ENCODE measurements at places on chromosomes 7 and 10.

DNA sequence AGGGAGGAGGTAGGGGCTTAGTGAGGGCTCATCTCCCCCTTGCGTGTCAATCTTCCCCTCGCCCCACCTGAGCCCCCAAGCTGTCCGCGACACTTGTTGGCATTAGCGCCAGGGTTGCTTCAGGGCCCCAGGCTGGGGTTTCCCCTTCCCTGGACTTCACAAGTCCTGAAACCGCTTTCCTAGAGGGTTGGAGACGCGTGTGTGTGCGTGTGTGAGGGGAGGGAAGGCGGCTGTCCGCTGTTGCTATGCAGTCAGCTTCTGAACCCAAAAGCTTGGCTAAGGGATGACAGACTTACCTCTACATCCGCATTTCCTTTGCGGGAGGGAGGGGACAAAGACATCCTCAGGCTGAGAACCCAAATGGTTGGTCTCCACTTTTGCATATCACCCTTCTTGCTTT is 803 bp downstream of the GOLGA7B start:
- DNase-seq, result peak; percentile 8

DNA sequence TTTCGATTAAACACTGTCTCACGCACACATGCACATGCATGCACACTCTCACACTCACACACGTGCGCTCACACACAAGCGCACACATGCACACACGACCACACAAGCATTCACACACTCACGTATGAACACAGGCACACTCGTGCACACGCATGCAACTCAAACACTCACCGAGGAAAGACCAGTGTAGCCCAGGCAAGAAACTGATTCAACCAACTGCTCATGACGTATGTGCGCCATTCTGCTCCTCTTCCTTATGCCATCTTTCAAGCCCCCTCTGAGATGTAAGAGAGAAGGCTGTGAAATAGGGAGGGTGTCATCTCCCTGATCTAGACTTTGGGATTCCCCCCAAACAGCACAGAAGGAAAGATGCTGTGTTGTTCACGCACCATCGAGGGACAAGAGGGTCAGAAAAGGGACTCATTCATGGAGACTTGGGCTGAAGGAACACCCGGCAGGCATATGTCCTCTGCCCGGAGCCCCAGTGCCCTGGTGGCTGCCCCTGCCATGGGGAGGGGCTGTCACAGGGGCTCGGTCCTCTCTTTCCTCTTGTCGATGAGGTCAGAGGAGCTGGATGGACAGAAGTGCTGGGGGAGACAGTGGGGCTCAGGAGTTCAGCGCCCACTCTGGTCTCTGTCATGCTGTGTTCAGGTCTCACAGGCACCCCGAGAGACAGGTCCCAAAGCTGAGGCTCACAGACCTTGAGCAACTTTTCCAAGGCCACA is 130.1 kb upstream of the SHH start:
- DNase-seq, result no peak

DNA sequence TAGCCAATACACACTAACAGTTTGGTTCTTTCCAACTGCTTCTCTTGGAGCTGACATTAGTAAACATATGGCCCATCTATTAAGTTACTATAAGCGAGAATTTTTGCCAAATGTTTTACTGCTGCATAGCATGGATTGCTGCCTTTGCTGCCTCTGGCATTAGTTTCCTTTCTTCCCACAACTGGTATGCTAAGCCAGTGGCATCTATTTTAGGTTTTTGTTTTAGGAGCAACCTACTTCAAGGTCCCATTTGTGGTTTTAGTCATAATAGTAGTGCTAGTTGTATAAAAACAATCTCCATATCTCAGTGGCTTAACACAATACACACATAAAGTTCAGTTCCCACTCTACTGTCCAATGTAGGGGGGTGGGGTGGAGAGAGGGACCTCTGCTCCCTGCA is 25.9 kb upstream of the PANK1 start:
- DNase-seq, result no peak

- no peak for DNase-seq
These were observed 29.2 kb downstream of the GBX1 start for GRCh38 chr7:151138153-151138851.

DNA sequence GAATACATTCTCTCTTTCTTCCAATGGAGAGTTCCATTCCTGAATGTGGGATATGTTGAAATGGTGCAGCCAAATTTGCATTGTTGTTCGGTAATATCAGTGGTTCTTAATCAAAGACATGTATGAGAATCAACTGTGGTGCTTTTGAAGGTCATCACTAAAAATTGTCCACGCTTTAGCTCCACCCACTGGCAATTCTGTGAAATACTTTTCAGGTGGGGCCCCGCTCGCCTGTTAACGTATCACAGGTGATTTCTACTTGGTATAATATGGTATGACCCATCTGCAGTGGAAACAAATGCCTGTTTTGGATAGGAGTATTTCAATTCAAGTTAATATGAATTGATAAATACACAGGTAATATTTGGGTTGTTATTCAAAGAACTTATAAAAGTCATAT is 178.4 kb downstream of the NSUN6 start:
- DNase-seq, result no peak

DNA sequence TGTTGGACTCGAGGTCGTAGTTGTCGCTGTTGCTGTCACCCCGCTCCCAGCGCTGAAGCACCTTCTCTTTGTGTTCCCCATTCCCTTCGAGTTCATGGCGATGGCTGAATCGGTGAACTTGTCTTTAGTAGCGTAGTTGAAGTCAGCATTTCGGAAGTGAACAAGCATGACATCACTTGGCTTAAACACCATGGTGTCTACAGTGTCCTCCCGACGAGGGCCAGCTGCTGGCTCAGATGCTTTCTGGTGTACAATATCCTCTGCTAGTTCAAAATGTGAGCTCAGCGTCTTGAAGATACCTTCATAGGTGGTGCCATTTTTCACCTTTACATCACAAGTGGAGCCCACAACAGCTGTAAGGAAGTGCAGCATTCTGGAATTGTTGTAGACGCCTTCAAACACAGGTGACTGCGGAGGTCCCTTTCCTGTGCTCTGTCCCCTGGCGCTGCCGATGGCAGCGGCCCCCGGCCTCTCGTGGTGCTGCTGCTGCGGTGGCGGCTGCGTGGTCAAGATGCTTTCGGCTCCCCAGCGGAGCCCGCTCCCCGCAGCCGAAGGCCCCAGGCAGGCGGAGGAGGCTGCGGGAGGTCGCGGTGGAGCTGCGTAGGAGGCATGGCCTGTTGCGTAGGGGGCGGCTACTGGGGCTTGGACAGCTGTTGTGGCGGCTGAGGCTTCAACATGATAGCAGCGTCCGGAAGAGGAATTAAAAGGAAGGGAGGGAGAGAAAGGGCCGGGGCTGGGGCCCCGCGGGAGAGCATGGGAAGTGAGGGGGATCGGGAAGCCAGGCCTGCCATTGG is 59.3 kb downstream of the ANKMY2 start:
- no peak for DNase-seq

- DNase-seq, result no peak
These were observed 449.6 kb downstream of the KCNMA1 start for GRCh38 chr10:77188000-77188395.

DNA sequence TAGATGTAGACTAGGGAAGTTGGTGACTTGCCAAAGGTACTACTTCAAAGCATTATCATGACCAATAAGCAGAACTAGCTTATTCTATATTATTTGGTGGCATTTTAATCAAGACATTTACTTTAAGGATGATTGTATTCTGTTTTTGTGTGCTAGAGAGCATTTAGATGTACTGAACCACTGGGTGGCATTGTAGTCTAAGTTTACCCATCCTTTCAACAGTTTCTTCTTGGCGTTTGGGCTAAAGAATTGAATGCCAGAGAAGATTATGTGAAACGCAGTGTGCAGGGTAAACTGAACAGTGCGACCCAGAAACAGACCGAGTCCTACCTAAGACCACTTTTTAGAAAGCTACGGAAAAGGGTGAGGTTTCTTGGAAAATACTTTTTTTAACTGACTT is 26.8 kb downstream of the PRPF18 start:
- no peak for DNase-seq

- no peak for DNase-seq
These were observed 41.4 kb upstream of the PNLIPRP3 start for GRCh38 chr10:116385994-116386809.

GRCh38 chr10:70479626-70480238 is 1.2 kb downstream of the PALD1 start:
- no peak for DNase-seq

DNA sequence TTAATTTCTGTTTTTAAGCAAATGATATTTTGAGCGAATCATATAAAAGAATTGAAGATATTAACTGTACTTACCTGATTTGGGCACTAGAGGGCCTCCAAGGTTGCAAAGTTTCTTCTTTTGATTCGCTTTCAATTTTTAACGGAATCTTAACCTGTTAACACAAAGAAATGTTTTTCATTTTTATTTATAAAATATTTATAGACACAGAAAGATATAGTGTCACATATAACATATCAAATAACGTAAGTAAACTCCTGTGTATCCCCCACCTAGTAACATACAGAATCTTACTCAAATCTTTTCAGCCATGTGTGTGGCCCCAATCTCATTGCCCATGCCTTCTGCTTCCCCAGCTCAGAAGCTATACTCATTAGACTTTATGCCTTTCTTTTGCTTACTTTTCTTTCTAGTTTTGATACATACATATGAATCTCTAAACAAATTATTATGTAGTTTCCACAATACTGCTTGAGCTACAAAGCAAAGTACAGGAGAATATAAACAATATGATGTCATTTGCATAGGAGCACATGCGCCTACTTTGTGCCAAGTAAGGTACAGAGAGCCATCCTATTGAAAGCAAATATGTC is 49.5 kb upstream of the ZPBP start:
- no peak for DNase-seq

- no peak for DNase-seq
These were observed 281.1 kb upstream of the BMPER start for GRCh38 chr7:33624215-33624614.

GRCh38 chr7:80885757-80886156 is 33.1 kb downstream of the SEMA3C start:
- DNase-seq, result no peak

GRCh38 chr10:43879742-43880141 is 231.1 kb upstream of the ZNF32 start:
- no peak for DNase-seq

DNA sequence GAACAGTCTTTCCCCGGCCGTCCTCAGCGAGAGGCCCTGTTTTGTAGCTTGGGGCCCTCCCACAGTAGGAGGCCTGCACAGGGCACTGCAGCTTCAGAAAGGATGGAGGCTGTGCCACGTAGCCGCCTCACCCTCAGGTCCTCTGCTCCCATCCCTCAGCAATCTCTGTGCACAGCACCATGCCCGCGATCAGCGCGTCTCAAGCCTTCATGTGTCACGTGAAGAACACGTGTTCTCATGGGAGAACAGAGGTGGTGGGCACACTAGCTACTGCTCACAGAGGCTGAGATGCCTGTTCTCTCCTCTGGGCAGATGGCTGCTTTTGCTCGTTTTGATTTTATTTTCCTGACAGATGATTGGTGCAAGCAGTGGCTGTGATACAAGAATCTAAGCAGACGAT is 8.5 kb upstream of the SHH start:
- DNase-seq, result no peak

GRCh38 chr7:64562256-64562625 is 630 bp downstream of the ZNF680 start:
- DNase-seq, result no peak

- no peak for DNase-seq
These were observed 17.5 kb downstream of the PWWP2B start for GRCh38 chr10:132414402-132415016.

DNA sequence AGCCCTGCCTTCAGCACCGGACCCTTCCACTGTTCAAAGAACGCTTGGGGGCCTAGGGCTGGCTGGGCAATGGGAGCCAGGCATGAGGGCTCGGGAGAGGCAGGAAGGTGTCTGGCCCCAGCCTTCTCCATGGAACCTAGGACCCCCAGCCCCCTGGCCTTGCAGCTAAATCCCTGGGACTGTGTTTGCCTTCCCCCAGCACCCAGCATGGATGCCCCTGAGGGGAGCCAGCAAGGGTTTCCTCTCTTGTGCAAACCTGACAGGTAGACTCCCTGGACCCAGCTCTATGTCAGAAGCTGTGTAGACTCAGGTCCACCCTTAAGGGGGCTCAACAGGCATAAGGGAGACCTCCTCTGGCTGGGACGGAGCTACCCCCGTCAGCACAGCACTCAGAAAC is 288.0 kb downstream of the GRID1 start:
- DNase-seq, result no peak

GRCh38 chr7:47846138-47846836 is 102.0 kb downstream of the PKD1L1 start:
- no peak for DNase-seq

GRCh38 chr10:26621889-26622711 is 75.4 kb upstream of the PDSS1 start:
- no peak for DNase-seq

DNA sequence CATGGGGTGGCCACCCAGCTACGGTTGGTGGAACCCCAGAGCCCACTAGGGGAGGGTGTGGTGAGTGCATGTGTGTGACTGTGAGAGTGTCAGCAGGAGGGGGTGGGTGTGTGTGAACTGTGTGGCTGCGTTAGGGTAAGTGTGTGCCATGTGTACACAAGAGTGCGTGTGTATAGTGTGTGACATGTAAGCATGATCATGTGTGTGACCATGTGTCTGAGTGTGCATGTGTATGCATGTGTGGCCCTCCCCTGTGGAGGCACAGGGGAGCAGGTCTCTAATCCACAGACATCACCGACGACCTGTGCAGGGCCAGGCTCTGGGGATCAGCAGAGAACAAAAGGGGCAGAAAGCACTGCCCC is 3.5 kb upstream of the CFAP46 start:
- no peak for DNase-seq

GRCh38 chr7:117096330-117096729 is 143.0 kb downstream of the ST7 start:
- no peak for DNase-seq

GRCh38 chr7:9083837-9084236 is 650.4 kb downstream of the NXPH1 start:
- DNase-seq, result no peak

- no peak for DNase-seq
These were observed 5.8 kb downstream of the TAF5 start for GRCh38 chr10:103373544-103373943.
